A673 (cell line): ENCODE measurements at places on chromosomes 7 and 10.
A peak's percentile ranks its signal among the peaks of the same experiment; 100 is the strongest.

- no peak for DNase-seq
These were observed 107.4 kb downstream of the ZRANB1 start for GRCh38 chr10:125049216-125049881.

DNA sequence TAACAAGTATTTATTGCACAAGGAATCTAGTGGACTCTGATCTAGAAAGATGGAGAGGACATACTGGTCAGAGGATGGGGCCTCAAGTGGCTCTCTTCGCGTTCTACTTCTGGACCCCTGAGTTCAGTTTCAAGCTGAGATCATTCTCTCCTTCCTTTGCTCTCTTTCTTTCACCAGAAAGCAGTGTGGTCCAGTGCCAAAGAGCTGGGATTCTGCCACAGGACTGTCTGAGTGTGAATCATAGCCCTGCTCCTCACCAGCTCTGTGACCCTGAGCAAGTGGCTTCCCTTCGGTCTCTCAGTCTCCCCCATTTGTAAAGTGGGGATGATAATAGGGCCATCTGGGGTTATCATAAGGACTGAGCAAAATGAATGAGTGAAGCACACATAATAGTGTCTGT lies 715.2 kb downstream of the SUGCT start:
- no peak for DNase-seq

GRCh38 chr10:118457824-118458428 lies 115.8 kb upstream of the FAM204A start:
- no peak for DNase-seq

DNA sequence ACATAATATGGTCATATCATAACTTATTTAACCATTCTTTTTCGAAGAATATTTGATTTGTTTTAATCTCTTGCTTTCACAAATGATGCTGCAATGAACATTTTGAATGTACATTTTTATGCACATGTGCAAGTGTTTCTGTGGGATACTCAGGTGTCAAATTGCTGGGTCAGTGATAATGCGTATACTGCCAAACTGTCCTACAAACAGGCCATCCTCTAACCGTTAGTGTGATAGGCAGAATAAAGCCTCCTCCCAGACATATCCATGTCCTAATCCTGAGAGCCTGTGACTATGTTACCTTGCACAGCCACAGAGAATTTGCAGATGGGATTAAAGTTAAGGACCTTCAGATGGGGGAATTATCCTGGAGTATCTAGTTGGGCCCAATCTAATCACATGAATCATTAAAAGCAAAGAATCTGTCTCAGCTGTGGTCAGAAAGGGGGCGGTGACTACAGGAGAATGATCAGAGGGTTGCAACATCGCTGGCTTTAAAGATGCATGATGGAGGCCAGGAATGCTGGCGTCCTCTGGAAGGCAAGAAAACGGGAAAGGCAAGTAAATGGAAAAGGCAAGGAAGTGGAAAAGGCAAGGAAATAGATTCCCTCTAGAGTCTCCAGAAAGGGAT lies 46.7 kb downstream of the FZD1 start:
- no peak for DNase-seq

DNA sequence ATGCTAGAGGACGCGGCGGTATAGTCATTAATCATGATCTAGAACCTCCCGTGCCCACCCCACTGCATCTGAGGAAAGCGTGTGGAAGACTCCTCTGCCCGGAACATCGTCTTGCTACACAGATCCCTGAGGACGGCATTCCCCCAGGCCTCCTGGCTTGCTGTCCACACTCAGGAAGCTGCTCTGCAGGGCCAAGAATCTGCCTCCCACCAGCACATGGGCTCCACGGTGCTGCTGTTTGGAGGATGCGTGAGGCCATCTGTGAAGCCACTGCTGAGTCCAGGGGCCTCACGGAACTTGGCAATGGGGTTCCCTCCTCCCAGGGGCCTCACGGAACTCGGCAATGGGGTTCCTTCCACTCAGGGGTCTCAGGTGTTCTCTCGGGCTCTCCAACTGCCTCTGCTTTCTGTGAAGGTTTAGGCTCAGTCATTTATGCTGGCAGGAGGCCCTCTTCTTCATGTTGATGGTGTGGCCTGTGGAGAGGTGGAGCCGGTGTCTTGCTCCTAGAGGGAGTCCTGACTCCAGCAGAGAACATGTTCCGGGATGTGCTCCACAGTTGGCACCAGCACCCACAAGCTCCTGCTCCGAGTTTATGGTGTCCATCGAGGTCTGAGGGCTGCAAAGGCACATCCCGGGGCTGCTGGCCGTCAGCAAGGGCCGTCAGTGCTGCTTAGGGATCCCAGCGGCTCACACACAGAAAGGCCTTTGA lies 273.3 kb downstream of the DNAJB6 start:
- no peak for DNase-seq

- no peak for DNase-seq
These were observed 252.8 kb downstream of the ZMYND11 start for GRCh38 chr10:387909-388660.

- DNase-seq: no peak
These were observed 33.9 kb downstream of the MYL10 start for GRCh38 chr7:101595246-101595645.

GRCh38 chr10:19921300-19922140 lies 105.3 kb downstream of the PLXDC2 start:
- DNase-seq: no peak

GRCh38 chr7:156474241-156474743 lies 166.3 kb upstream of the RNF32 start:
- no peak for DNase-seq

DNA sequence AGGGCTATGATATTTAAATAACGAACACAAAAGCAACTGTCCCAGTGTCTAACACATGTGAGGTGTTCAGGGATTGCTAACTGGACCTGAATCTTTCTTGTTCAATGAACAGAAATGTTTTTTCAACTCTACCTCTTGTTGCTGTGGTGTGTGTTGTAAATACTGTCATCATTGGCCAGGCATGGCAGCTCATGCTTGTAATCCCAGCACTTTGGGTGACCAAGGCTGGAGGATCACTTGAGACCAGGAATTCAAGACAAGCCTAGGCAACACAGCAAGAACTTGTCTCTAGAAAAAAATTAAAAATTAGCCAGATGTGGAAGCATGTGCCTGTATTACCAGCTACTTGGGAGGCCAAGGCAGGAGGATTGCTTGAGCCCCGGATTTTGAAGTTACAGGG lies 1250.9 kb downstream of the TYW1 start:
- no peak for DNase-seq

DNA sequence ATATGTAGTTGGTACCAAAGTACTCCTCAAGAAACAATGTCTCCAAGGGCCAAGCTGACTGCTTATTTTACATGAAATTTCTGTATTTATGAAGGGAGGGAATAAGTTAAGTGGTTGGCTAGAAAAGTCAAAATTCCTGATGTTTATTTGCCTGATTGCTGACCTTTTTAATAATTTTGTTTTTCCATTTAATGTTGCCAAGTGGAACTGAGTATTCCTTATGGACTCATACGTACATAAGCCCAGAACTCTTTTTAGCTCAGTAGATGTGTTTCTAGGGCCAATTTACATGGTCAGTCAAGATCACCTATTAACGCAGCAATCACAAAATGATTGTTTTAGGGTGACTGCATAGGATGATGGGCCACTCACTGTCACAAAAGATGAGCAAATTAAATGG lies 78.3 kb upstream of the FZD8 start:
- DNase-seq: no peak

- DNase-seq: no peak
These were observed 28.1 kb upstream of the SLC29A3 start for GRCh38 chr10:71290806-71291527.

- no peak for DNase-seq
These were observed 77.9 kb downstream of the KIAA1549 start for GRCh38 chr7:138903186-138903820.

GRCh38 chr7:157585113-157585861 lies 248.5 kb downstream of the DNAJB6 start:
- no peak for DNase-seq

- peak; percentile 78 for DNase-seq
These were observed 1.6 kb downstream of the GLUD1 start for GRCh38 chr10:87092861-87093631.

- DNase-seq: no peak
These were observed 44.4 kb downstream of the PFKFB3 start for GRCh38 chr10:6247041-6247712.

- no peak for DNase-seq
These were observed 55.4 kb upstream of the RNF32 start for GRCh38 chr7:156585025-156585648.

GRCh38 chr7:17142831-17143541 lies 155.5 kb upstream of the AHR start:
- peak; percentile 36 for DNase-seq

DNA sequence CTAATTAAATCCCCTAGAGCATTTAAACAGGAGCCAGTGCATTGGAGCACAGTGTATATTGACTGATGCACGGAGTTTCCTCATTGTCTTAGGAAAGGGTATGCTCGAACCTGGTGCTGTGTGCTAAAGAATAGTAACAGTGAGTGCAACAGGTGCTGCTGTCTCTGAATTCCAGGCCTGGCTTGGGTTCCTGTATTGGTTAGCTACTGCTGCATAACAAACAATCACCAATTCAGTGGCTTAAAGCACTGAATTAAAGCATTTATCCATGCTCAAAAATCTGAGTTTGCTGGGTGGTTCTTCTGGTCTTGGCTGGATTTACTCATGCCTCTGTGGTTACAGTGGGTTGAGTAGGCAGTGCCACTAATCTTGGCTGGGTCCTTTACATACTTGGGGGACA lies 1.8 kb upstream of the PNLIPRP1 start:
- no peak for DNase-seq

GRCh38 chr10:124323806-124324205 lies 94.9 kb downstream of the OAT start:
- DNase-seq: no peak

- peak; percentile 18 for DNase-seq
These were observed 14.5 kb downstream of the IFIT5 start for GRCh38 chr10:89428877-89429276.

- no peak for DNase-seq
These were observed 66.4 kb downstream of the MYL10 start for GRCh38 chr7:101562531-101563197.

DNA sequence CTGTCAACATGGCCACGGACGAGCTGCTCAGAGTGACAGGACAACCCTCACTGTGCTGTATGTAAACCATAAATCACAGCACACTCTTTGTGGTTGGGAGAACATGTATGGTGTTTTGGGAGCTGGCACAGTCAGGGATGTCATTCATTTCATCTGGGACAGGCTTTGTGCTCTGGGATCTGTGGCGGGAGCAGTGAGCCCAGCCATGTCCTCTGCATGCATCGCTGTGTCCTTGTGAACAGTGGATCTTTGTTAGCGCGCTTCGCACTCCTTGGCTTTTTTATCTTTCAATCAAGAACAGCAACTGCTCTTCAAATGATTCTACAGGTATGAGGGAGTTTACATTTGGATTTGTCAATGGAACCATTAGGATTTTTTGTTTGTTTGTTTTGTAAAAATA lies 7.1 kb downstream of the CCM2 start:
- no peak for DNase-seq

GRCh38 chr7:138863931-138864330 lies 65.9 kb upstream of the ATP6V0A4 start:
- no peak for DNase-seq

GRCh38 chr7:12089951-12090756 lies 120.9 kb upstream of the TMEM106B start:
- DNase-seq: no peak
